Esophagus mucosa (tissue), 1 donor: ENCODE measurements at places on chromosomes 2 and 18. TPM values are rescaled to one million over a fixed set of nuclear protein-coding genes. Genes with fewer than 3 reads are reported as not detected.

Gene NTSR2
- not detected for total RNA-seq

Gene CHRND
- total RNA-seq = not detected

Gene OSR1
- total RNA-seq = 0.96 TPM

Gene SLC23A3
- total RNA-seq = 0.64 TPM

Gene IL1R1
- total RNA-seq = 19.1 TPM

Gene ADCYAP1
- 0.12 TPM for total RNA-seq

Gene UGT1A9
- 0.08 TPM for total RNA-seq

Gene LOXHD1
- total RNA-seq = 0.12 TPM

Gene SERPINB10
- total RNA-seq = 0.36 TPM
